ENCODE measurements at places on chromosomes 5 and 9.

DNA sequence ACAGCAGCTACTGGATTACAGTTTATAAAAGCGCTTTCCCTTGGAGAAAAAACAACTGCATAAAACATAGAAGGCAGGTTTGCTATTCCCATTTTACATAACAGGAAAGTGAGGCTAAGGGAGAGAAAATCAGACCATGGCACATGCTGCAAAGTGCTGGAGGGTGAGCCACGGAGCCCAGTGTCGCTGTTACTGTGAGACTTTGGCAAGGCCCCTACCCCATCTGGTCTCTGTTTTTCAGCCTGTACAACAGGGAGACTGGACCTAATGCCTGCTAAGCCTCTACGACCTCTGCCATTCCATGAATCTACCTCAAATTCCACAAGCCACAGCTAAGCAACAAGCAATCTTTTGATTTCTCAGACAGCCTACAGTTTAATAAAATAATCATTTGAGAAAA, 139.2 kb downstream of the GABBR2 start:
- DNase-seq: no peak

GRCh38 chr9:11241779-11242178, 629.0 kb upstream of the PTPRD start:
- DNase-seq: no peak

- DNase-seq: no peak
Measured at GRCh38 chr5:61632064-61632463, 300.0 kb downstream of the ZSWIM6 start.

GRCh38 chr5:170250810-170251317, 18.1 kb downstream of the C5orf58 start:
- no peak for DNase-seq

GRCh38 chr9:127116088-127116726, 6.2 kb downstream of the ANGPTL2 start:
- no peak for DNase-seq

GRCh38 chr5:62168506-62169281, 137.3 kb upstream of the KIF2A start:
- no peak for DNase-seq

- DNase-seq: no peak
Measured at GRCh38 chr5:15715967-15716366, 216.0 kb downstream of the FBXL7 start.

- peak; percentile 67 for DNase-seq
Measured at GRCh38 chr9:109012876-109013678, at the start of gene CTNNAL1. CTNNAL1 (minus strand) TSS chr9:109013499; CDS start chr9:109013442, 57 bp downstream.

GRCh38 chr5:141949511-141949910, 8.5 kb downstream of the PCDH12 start:
- no peak for DNase-seq

GRCh38 chr5:158270996-158271554, 412.1 kb upstream of the CLINT1 start:
- no peak for DNase-seq

- no peak for DNase-seq
Measured at GRCh38 chr9:5817862-5818261, 15.1 kb downstream of the ERMP1 start.

- DNase-seq: no peak
Measured at GRCh38 chr9:25891527-25891926, 213.3 kb upstream of the TUSC1 start.

GRCh38 chr5:139251695-139252288, 41.7 kb upstream of the MATR3 start:
- DNase-seq: no peak

- DNase-seq: no peak
Measured at GRCh38 chr9:14515049-14515448, 178.2 kb downstream of the ZDHHC21 start.

DNA sequence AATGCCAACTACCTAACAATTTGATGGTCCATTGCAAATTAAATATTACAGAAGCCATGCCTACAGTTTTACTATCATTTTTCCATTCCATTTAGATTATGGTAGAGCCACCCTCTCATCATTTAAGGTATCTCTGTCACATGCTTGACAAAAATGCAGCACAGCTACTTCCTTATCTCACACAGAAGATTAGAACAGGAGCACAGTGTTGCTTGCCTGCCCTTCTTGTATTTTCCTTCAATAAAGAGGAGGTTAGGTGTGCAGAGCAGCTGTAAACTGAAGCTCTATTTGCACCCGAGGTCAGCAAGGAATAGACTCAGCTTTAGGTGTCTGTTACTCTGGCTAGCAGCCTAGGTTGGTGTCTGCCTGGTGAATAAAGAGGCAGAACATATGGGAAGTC, 51.5 kb upstream of the ATP10B start:
- DNase-seq: no peak

- no peak for DNase-seq
Measured at GRCh38 chr5:87327998-87328397, 60.3 kb downstream of the RASA1 start.

DNA sequence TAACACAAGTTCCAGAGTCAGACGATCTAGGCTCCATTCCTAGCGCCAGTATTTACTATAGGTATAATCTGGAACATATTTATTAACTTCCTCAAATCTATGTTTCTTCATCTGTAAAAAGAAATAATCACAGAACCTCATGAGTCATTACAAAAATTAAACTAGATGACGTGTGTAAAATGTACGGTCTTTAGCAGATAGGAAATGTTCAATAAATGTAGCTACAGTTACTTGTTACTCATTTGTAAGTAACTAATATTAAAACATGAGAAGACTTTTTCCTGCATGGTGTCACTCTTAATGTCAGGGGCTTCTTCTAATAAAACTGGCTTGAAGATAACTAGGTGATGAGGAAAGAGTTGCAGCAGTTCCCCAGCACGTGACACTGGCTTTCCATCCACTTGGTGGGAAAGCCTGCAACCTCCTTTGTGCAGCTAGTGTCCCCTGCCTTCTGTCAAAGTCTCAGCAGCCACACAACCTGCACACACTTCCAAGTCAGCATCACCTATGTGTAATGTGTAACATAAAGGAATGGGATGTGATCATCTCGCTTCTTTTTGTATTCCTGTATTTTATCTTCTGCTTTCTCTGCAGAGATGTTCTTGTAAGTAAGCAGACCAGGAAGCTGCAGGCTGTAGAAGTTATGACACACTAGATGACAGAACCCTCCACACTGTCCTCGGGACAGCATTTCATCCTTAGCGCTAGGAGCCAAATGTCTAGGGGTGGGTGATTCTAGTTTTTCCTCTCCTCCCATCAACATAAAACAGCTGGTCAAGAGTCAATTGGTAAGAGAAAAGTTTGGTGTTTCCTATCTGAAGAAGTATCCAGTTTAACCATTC, 1.8 kb upstream of the JAKMIP2 start:
- DNase-seq: no peak

- DNase-seq: no peak
Measured at GRCh38 chr9:125521462-125522327, 185.3 kb downstream of the MAPKAP1 start.

DNA sequence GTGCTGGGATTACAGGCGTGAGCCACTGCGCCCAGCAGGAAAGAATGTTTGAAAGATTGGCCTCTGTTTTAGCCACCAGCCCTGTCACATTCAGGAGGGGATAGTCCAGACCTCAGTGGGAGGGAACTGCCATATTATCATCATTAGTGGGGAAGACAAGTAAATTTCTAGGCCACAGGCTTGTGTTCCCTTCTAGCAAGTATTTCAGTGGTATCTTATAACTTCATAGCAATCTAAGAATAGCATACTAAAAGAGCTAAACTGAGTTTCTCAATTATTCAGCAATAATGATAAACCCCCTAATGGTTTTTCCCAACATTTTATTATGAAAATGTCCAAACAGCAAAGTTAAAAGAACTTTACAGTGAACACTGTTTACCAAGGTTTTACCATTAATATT, 30.0 kb downstream of the SLC25A51 start:
- DNase-seq: no peak

- no peak for DNase-seq
Measured at GRCh38 chr5:33072726-33073125, 361.6 kb downstream of the NPR3 start.

DNA sequence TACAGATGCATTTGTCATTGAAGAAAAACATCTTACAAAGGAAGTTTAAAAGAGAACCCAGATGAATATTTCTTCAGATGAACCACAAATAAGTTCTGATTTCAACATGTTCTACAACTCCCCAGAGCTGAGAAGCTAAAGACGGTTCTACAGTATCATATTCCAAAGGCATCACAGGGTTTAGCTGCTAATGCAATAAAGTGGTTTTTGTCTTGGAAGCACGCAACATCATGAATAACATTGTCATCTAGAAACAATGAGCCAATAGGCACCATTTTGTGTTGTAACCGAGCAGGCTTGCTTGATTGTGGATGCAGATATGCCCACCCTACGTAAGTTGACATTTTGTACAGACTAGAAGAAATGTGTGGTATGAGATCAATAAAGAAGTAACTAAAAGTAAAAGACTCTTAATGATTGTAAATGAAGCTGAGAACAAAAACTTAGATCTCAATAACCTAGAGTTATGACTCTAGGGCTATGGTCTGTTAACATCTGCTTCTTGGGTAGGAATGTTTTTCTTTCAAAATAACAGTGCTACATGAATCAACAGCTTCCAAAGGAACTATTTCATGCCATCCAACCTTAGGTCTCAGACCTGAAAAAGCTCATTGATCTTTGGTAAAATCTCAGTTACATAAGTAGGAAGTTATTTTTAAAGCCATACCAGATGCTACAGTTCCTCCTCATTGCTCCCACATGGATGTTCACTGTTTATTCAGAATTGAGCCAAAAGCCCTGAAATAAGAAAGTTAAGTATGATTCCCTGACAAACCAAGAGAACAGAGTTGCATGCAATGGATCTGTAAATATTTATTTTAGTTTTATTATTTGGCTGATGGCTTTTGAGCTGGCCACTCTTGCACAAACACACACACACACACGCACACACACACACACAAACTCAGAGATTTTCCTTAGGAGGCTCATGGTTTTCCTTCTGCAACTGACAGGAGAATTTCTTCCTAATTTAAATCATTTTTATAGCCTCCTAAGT, 118.7 kb upstream of the SLCO6A1 start:
- no peak for DNase-seq

GRCh38 chr9:79135681-79136415, 435.9 kb upstream of the TLE4 start:
- DNase-seq: no peak

GRCh38 chr5:96125231-96125891, 163.7 kb upstream of the ELL2 start:
- no peak for DNase-seq

DNA sequence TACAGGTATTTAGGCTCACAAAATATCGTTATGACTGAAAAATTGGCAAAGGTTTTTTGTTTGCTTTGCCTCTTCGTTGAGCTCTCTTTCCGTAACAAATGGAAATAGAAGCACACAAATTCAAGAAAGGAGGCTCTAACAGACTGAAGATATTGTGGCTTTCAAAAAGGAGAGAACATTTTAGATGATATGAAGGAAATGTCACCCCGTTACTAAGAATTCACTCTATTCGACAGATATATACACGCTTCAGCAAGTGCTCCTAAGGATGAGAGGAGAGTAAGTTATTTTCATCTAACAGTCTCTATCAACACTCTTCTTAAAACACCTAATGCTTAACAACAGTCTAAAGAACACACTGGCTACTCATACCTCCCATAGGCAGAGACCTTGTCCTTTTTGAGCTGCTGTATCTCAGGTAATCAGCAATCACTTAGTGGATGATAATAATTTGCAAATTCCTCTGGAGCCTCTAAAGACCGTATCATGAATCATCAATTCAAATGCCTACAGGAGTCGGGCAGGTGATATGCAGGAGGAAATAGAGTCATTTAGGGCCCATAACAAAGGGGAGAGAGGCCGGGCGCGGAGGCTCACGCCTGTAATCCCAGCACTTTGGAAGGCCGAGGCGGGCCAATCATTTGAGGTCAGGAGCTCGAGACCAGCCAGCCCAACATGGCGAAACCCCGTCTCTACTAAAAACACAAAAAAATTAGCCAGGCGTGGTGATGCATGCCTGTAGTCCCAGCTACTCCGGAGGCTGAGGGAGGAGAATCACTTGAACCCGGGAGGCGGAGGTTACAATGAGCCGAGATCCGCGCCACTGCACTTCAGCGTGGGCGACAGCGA, 1.4 kb upstream of the HSDL2 start:
- no peak for DNase-seq

DNA sequence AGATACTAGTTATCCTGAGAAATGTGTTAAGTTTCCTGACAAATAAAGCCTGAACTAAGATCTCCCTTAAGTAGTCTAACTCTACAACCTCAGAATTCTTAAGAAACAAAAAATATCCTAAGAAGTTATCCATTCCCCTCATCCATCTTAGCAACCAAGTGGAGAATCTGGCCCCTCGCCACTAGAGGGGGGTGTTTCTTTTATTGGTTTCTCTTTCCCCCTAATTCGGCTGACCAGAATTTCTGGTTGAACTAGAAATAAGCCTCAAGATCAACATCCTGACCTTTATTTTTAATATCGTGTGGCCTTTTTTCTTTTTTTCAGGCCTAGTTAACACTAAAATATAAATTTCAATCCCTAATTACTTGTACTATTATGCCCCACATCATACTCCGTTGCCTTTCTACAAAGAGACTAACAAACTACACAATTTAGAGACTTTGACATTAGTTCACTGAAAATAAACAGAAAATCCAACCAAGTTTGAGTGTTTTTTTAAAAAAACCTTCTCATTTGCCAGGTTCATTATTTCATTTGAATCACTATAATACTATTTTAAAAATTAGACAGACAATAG, 14.3 kb upstream of the NR4A3 start:
- no peak for DNase-seq

- no peak for DNase-seq
Measured at GRCh38 chr5:177310332-177310731, 1.4 kb downstream of the MXD3 start.

GRCh38 chr9:97735070-97735600, 38.0 kb upstream of the XPA start:
- no peak for DNase-seq

DNA sequence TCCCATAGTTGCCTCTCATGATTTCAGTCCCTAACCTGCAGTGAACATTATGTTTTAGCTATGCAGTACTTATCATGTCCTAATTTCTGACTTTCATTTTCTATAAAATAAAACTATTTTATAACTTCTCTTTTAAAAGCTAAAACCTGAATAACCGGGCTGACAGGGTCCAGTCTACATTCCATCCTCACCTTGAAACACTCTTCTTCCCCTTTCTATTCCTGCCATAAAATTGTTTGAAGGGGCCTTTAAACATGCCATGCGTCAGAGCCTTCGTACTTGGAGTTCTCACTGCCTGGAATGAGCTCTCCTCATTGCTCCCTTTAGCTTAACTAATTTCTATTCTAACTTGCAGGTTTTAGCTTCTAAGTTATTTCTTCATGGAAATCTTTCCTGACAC, 143.0 kb upstream of the PRLR start:
- no peak for DNase-seq

DNA sequence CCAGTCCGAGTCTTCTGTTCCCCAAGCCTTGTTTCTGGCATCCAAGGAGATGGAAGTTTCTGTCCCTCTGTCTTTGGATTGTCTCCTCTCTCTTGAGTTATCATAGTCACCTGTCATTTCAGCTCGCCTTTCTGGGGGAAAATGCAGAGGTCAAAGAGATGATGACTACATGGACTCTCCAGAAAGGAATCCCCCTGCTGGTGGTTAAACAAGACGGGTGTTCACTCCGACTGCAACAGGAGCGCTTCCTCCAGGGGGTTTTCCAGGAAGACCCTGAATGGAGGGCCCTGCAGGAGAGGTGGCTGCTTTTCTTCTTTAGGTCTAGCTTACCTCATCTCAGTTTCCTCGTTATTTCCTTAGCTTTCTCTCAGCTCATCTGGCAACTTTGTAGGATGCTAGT, 25.1 kb downstream of the ERAP2 start:
- DNase-seq: no peak

- no peak for DNase-seq
Measured at GRCh38 chr9:22052376-22052945, 43.4 kb upstream of the CDKN2B start.
